GM23338 (cell line): ENCODE measurements at places on chromosomes 5 and 9. TPM values are rescaled to one million over a fixed set of nuclear protein-coding genes. Genes with fewer than 3 reads are reported as not detected.

APBA1 gene
- polyA plus RNA-seq: 0.26 TPM in 2 replicates

ADAMTSL2 gene
- 0.15 and 0.21 TPM in 2 replicates for polyA plus RNA-seq

ANKS6 gene
- polyA plus RNA-seq: 36.9 and 42.9 TPM in 2 replicates

ANKRA2 gene
- polyA plus RNA-seq: 15.3 and 18.7 TPM in 2 replicates

PDE6A gene
- polyA plus RNA-seq: 0.08 TPM in 1 of 2 replicates, not detected in the other

TMEM232 gene
- polyA plus RNA-seq: 1.8 and 1.9 TPM in 2 replicates

SH3GL2 gene
- 4.1 and 5.9 TPM in 2 replicates for polyA plus RNA-seq

ARID3C gene
- polyA plus RNA-seq: not detected in 2 replicates

NUTM2G gene
- 0.70 and 0.76 TPM in 2 replicates for polyA plus RNA-seq
